ENCODE measurements at places on chromosomes 11 and 22.

DNA sequence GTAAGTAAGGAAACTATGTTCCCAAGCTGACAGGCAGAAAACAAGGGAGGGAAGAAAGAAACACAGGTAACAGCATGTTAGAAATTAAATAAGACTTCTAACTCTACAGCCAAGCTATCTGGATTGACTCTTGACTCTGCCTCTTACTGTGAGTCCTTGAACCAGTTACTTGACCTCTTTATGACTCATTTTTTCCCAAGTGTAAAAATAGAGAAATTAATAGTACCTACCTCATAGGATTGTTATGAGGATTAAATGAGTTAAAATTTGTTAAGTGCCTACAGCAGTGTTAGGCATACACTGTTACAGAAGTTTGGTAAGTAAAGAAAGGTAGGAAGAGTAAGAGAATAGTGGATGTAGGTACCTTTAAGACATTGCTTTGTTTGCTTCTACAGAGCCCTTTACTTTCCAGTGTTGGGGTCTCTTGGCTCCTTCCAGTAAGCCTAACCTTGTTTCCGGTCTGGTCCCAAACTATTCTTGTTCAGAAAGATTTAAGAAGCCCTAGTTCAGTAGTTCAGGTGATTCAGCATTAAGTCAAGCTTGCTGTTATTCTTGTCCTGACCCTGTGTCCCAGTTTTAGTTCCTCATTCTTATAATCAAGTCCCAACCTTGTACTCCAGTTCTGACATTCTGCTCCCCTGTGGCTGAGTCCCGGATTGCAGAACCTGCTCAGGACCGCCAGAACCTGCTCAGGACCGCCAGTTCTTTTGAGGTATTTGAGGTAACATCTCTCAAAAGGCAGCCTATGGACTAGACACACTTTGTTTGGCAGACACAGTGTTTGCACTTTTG is 963.4 kb upstream of the CCDC90B start:
- peak; percentile 18 for DNase-seq

- DNase-seq, result no peak
Observed at GRCh38 chr11:126951465-126951864, 49.1 kb downstream of the KIRREL3 start.

DNA sequence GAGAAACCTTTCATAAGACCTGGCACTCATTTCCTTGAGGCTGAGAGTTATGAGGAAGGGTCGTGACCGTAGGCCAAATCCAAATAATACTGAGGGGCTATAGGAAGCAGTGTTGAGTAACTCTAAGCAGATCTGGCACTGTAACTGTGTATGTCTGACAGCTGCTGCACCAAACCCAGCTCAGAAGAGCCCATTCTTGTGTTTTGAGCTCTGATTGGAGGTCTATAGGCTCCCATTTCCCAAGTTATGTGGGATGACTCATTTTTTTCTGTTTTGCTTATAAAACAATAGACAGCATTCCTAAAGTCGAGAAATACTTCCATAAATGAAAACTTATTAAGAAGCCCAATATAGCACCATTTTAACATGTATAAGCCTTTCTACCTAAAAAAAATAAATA is 645.8 kb downstream of the DLG2 start:
- DNase-seq, result no peak

DNA sequence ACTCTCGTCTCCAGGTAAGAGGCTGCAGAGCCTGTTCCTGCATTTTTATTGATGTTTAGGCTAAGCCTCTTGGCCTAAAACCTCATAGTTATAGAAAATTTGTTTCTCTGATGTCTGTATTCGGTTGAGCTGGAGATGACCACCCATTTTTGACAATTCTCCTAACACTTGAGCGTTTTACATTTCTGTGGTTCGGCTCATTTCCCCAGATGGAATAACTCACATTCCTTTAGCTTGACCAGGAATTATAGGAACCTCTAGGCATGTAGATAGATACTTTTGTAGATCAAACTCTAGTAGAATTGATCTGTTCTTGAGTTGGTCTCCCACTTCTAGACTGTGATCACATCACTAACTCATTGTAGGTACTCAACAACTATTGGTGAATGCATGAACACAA is 172.6 kb upstream of the CADM1 start:
- DNase-seq, result no peak

DNA sequence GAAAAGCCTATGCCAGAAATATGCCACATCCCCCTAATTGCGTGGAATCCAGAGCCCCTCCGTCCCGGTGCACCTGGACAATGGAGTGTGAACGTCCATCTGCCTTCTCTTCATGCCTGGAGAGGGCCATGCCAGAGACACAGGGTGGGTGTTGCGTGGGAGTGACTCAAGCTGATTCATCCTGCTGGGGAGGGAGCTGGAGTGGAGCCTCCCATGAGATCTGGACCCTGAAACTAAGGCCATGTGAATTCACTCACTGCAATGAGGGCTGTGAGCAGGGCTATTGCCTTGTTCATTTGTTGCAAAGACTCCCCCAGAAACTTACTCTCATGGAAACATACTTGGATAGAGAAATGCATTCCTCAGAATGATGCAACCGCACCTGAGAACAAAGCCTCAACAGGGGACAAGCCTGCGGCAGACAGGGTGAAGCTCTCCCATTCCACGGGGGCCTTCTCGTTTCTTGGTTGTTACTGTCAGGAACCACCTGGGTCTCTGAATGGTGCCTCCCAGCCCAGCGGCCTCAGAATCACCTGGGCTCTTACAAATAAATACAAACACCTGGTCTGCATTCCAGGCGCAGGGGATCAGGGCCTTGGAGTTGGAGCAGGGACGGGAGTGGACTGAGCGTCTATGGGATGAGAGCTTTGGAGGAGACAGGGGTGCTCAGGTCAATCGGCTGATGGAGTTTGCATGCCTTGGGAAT is 1031.2 kb downstream of the BRD1 start:
- DNase-seq, result no peak

Data from NCI-H510A treated with DMSO at 0.1 percent for 48 hours (cell line).